ENCODE measurements at places on chromosomes 13 and 19.

GRCh38 chr13:114096811-114097211, 35.6 kb downstream of the RASA3 start:
- DNase-seq: no peak

GRCh38 chr19:17555929-17556813, 722 bp downstream of the COLGALT1 start:
- DNase-seq: peak; percentile 79

DNA sequence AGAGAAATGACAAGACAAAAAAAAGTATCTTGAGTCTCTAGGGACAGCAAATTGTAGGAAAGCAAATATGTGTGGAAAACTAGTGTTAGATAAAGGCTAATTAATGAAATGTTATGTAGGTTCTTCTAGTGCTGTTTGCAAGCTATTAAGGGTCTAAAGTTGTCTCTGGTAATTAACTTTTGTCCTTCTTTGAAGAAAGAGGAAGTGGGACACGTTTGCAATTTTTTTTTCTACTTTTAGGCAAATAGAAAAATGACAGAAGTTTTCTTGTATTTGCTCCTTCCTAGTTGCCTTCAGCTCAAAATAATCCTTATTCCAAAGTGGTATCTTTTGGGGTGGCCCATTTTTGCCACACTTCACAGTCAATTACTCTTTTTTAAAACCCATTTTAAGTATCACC, 1877.7 kb upstream of the PRR20A start:
- no peak for DNase-seq

GRCh38 chr13:47621931-47622330, 379.1 kb downstream of the SUCLA2 start:
- peak; percentile 14 for DNase-seq

DNA sequence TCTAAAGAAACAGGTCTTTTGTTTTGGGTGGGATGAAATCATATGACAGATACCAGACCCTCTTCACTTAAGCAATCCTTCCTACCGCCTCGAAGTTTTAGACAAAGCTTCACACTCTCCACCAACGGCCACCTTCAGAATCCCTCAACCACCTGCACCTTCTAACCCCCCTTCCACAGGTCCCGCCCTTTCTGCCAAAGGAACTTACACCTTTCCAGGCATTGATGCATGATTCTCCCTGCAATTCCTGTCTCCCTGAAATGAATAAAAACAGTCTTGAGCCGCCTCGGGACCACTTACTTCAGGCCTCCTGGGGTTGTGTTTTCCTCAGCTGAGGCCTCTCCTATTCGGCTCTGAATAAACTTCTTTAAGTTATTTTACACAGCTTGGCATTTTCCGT, 859 bp downstream of the ZNF433 start:
- no peak for DNase-seq

DNA sequence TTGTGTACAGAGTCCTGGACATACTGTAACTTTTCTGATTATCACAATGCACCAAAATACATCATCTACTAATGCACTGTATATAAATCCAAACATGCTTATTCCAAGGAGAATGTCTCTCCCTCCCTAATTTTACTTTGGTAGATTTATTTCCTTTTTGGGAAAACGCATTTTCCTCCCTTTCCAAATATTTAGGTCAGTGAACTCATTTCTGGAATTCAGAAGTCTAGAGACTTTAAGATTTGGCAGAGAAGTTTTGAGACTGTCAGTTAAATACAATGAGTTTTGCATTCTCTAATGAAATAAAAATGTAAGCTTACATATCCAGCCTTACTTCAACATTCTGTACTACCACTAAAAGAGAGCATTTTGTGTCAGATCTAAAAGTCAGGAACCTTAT, 165.8 kb upstream of the EDNRB start:
- DNase-seq: no peak

DNA sequence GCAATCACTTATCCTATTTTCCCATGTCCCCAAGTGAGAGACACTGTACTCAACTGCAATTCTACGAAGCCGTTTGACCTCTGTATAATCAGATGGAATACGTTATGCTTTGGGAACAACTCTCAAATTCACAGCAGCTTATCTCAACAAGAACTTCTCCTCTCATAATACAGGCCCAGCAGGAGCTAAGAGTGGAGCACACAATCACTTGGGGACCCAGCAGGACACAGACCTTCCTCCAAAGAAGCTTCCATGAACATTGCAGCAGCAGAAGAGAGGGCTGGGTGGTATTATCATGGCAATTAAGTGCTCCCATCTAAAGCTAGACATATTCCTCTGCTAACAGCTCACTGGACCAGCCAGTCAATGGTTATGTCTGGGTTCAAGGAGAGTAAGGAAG, 428.3 kb upstream of the MIR17HG start:
- no peak for DNase-seq

- DNase-seq: no peak
Observed at GRCh38 chr13:48506092-48506701, 26.7 kb downstream of the RCBTB2 start.

DNA sequence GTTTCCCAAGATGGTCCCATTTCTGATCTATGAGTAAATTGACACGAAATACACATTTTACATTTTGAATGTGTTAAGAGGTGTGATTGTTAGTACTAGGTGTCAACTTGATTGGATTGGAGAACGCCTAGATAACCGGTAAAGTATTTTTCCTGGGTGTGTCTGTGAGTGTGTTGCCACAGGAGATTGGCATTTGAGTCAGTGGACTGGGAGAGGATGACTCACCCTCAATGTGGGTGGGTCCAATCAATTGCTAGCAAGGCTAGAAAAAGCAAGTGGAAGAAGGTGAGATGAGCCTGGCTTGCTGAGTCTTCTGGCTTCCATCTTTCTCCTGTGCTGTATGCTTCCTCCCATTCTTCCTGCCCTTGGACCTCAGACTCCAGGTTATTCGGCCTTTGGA, 960.7 kb upstream of the PCDH9 start:
- DNase-seq: no peak

DNA sequence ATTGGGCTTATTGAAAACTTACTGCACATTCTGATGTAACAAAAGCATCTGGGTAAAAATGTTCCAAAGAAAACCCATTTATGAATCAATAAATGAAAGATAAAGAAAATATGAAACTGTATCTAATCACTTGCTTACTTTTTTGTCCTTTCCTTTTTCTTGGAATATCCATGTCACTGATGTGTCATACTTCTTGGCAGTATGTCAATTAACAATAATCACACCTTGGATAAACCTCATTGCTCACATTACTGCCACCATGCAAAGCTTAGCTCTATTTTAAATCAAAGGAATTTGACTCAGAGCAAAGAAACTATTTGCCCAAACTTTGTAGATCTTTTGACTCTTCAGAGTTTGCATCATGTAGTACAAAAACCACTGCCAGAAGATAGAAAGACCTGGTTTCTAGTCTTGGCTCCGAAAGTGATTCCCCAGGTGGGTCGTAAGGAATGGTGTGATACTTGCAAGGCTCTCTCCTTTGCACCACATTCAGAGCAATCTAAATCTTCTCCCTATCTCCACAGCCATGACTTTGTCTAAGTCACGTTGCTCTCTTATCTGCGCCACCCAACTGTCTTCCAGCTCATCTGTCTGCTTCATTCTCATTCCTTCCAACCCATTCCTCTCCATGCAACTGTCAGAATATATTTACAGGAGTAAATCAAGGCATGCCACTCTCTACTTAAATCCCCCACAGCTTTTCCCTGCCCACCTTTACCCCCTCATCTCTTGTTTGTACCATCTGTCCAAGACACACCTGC, 311.9 kb downstream of the COG6 start:
- no peak for DNase-seq

DNA sequence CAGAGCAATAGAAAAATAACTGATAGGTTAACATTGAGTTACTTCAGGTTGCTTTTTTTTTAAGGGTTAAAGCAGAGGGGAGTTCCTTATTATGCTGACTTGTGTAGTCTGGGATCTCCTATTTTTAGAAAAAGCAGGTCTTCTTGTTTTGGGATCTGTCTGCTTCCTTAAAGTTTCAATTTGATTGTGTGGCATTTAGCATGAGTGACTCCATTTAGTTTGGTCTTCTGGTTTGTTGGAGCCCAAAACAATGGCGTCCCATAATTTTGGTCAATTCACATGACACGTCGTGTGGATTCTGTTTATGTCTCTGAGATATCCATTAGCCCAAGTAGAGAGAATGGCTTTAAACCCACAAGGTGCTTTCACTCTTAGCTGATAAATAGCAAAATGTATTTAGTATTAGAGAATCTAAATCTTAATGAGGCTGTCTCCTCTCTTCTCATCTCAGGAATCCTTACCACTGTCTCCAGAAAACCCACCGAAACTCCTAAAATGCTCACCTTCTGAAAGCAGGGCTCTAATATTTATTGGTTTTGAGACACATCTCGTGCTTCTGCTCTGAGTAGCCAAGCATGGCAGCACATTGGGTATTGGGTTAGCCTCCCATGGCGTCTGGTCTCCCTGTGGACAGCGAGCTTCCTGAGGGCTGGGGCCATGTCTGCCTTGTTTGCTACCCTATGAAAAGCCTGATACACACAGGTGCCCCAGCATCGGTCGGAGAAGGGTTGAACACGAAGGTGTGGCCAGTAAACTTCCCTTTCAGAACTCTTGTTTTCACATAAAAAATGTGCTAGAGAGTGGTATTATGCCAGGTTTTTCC, 67.2 kb upstream of the GPR183 start:
- DNase-seq: no peak

DNA sequence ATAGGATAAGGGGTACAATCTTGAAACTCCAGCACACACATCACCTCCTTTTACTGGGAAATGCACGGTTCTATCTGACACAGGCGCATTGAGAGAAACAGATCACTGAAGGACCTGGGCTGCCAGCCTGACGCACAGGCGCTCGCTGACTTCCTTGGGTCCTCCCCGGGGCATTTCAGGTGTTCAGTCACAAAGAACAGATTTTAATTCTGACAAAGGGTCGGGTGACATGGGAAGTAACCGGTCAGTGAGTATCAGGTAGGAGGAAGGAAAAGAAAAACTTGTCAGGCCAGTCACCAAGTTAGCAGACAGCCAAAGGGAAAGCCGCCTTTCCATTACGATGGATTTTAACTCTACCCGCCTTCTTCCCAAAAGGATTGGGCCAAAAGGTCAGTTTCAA, 39.6 kb downstream of the INSR start:
- no peak for DNase-seq

- DNase-seq: no peak
Observed at GRCh38 chr13:87666831-87667230, 4.3 kb upstream of the SLITRK5 start.

DNA sequence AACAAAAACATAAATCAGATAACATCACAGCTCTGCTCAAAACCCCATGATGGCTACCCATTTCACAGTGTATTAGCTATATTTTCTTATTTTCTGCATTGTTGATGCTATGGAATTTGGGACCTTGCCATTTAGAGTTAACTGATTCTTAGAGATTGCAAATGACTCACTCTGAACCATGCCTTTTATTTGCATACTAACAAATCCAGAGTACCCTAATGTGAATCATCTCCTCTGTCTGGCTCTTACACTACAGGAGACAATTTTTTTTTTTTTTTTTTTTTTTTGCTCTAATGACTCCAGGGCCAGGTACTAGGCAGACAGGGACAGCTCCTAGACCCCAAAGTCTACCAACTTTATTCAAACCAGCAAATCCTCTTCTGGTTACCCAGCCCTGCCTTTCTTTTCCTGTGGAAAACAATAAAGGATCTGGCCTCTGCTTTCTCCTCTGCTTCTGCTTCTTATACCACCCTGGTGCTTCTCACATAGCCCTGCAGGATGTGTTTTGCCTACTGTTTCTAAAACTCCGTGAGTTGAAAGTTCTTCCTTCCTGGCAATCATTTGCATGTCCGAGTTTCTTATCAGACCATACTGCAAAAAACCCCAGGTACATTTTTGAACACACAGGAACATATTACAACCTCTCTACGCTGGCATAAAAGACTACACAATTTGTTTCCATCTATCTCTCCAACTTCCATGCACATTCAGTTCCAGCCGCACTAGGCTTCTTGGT, 10.6 kb upstream of the ZNF460 start:
- peak; percentile 87 for DNase-seq

- peak; percentile 45 for DNase-seq
Observed at GRCh38 chr13:111252446-111253364, 67.7 kb upstream of the TEX29 start.

DNA sequence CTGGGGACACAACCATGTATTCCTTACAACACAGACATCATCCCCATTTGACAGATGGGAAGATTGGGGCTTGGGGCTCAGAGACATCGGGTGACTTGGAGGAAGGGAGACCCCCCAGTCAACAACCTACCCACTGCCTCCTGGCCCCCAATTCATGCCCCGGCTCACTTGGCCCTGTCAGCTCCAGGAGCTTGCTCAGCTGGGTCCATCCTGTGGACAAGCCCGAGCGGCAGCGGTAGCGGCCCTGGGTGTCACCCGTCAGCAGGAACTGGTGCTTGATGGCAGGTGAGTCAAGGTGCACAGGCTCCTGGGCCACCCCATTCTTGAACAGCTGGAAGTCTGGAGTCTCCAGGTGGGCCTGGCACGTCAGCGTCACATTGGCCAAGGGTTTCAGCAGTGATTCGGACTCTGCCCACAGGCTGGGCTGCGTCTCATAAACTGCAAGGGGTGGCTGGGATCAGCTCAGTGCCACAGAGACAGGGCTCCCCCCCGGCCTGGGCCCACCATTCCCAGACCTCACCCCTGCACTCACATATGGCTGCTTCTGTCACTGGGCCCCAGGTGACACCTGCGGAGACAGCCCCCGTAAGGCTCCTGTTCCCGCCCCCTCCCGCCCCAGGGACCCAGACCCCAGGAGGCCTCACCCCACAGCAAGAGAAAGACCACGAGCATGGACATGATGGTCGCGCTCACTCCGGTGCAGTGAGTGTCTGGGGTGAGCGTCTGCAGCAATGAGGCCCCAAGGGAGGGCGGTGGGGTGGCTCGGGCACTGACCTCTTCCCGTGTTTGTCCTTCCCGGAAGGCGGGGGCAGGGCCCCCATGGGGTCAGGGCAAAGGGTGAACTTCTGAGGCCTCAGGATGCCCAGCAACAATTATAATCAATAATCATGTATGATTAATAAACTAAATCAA, at the start of gene A1BG:
Gene A1BG (minus strand): TSS at position 733 of the 912 bp plus-strand sequence. CDS start 55 bp downstream, at position 678.
- DNase-seq: no peak

GRCh38 chr19:45141203-45141900, 19.4 kb downstream of the NKPD1 start:
- DNase-seq: no peak

DNA sequence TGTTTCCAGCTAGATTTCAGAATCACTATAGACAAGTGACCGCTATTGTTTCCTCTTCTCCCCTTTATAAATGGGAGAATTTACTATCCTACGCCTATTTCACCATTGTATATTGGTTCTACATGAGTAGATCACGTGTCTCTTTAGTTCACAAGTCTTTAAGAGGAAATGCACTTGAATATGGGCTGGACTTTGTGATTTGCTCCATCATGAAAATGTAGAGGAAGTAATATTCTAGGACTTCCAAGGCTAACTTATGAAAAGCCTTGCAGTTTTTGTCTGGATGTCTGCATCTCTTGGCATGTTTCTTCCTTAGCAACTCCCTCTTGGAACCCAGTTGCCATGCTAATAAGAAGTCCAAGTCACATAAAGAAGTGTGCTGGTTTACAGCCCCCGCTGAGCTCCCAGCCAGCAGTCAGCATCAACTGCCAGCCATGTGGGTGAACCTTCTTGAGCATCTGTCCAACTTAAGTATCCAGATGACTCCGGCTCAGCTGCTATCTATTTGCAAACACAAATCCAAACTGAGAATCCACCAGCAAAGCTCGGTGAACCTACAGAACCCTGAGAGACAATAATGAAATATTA, 4.8 kb upstream of the FBXL3 start:
- DNase-seq: no peak
